ENCODE measurements at places on chromosomes 13 and 19.

DNA sequence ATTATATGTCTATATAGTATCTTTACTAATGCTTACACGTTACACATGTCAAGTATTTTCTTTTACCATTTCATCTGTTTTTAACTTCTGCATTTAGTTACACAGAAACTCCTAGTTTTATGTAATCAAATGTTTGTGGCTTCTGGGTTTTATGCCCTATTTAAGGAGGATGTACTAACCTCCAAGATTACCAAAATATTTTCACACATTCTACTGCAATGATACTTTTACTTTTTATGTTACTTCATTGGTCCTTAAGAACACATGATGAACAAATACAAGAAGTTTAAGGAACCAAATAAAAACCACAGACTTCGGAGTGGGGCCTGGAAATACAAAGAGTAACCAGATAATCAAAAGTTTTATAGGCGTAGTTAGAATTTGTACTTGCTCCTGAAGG is 37.2 kb downstream of the ZC3H13 start:
- DNase-seq: no peak

- no peak for DNase-seq
Measured at GRCh38 chr13:31038834-31039552, 106.5 kb downstream of the TEX26 start.

DNA sequence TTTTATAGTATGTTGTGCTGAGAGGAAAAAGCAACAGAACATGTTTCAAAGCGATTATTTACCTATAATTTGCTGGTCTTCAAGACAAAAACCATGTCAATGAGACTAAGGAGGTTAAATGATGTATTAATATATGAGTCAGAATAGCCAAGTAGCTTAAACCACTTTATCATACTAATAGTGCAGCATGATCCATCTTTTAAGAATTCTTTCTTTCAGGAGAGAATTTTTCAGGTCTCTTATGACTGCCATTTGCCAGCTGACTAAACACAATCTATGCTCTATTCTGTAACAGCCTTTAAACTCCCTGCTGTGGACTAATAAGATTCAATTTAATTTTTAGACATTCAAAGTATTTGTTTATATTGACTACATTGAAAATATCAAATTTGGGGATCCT is 93.7 kb downstream of the TRPC4 start:
- no peak for DNase-seq

DNA sequence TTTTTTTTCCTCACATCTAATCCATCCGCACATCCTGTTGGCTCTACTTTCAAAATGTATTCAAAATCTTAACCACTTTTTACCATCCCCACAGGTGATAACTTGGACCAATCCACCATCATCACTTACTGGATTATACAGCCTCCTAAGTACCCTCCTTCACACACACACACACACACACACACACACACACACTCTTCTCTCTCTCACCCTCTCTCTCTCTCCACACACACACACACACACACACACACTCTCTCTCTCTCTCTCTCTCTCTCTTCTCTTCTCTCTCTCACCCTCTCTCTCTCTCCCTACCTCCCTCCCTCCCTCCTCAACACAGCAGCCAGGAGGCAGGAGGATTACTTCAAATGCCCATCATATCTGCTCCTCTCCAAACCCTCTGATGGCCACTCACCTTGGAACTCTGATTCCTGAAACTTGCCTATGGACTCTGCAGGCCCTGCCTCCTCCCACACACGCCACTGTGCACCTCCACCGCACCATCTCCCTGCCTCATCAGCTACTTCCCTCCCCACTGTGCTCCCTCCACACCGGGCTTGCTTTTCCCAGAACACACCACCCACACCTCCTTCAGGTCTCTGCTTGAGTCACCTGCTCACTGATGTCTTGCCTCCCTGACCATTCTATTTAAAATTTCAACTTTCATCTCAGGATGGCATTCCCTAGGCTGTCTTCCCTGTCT is 39.7 kb downstream of the RCBTB2 start:
- no peak for DNase-seq

DNA sequence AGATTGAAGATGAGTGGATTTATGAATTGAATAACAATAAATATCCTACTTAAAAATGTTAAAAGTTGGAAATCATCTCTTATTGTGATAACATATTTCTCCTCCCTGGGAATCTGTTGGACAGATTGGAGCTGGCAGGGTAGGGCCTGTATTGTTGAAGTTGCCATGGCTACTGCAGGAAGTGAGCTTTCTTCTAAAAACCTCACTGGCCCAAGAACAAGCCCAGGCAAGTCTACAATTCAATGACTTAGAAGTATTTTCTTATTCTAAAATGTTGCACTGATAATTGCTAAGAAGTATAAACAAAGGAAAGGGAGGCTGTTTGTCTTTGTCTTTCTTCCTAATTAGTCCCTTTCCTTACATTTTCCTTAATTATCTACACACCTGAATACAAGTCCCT is 112.1 kb downstream of the DLEU7 start:
- peak; percentile 19 for DNase-seq

DNA sequence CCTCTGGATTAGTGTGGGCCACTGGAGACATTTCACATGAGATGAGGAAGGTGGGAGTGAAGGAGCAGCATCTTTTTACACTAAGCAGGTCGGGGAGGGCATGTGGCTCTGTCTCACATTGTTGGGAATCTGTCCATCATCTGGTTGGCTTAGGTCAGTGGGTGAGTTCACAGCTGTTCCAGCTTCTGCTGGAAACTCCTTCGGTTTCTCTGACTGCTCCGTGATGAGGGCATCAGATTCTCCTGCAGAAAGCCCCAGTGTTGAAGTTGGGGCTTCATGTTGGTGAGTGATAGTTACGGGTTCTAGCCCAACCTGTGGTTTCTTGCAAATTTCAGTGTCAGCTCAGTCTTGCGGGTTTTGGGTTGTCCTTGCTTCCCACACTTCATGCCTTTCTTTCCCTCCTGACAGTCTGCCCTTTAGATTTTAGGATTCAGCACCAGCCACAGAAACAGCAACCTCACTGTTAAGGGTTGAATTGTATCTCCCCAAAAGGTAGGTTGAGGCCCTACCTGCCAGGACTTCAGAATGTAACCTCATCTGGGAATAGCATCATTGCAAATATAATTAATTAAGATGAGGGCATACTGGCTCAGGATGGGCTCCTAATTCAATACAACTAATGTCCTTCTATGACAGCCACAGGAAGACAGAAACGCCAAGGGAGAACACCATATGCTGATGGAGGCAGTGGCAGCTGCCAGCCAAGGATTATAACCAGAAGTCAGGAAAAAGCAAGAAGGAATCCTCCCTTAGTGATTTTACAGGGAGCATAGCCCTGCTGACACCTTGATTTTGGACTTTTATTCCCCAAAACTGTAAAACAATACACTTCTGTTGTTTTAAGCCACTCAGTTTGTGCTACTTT is 7.6 kb upstream of the ALOX5AP start:
- DNase-seq: no peak

Data from prostate gland (tissue), 2 donors.